NCI-H1930 (cell line): ENCODE measurements at places on chromosomes 13 and 19.

- no peak for DNase-seq
These were observed 291.0 kb downstream of the ENOX1 start for GRCh38 chr13:43495732-43496131.

- DNase-seq = peak; percentile 68
These were observed 63.4 kb upstream of the C1QTNF9B start for GRCh38 chr13:23960566-23961156.

DNA sequence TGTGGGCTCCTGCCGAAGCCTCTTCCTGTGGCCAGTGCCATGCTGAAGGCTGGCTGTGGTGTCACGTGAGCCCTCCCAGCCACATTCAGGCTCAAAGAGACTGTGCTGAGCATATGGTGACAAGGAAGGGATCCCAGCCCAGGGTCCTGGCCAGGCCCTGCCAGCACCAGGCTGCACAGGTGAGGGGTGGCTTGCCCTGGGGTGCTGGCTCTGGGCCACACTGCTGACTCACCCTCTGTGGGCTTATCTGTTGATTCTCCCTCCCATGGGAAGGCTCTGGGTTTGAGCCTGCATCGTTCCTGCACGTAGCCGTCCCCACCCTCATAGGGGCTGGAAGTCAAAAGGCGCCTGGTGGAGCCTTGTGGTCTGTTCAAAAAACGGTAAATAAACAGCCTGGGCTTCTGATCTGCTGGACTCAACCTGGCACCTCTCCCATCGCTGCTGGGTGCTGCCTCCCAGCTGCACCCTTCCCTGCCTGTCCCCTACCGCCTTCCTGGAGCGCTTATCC lies 31.1 kb downstream of the DNM2 start:
- DNase-seq = no peak

DNA sequence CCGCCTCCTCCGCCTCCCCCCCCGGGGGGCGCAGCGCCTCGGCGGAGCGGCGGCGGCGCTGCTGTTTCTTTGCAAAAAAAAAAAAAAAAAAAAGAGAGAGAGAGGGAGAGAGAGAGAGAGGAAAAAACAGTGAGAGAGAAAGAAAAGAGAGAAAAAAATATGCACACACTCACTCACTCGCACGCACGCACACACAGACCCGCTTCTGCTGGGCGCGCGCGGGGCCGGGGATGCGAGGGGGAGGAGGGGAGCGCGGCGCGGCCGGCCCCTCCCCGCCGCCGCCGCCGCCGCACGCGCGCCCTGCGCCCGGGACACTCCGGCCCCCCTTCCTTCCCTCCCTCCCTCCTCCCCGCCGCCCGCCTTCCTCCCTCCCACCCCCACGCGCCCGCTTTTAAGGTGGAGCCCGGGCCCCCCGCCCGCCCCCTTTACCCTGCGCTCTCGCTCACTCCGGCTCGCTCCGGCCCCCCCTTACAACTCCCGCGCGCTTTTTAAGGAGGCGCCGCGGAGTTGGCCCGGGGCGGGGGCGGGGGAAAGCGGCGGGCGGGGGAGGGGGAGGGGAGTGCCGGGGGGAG lies at the start of gene SAMD1:
Gene SAMD1, minus strand, starts transcription at position 243 of the 572 bp plus-strand sequence.
- DNase-seq = peak; percentile 83

DNA sequence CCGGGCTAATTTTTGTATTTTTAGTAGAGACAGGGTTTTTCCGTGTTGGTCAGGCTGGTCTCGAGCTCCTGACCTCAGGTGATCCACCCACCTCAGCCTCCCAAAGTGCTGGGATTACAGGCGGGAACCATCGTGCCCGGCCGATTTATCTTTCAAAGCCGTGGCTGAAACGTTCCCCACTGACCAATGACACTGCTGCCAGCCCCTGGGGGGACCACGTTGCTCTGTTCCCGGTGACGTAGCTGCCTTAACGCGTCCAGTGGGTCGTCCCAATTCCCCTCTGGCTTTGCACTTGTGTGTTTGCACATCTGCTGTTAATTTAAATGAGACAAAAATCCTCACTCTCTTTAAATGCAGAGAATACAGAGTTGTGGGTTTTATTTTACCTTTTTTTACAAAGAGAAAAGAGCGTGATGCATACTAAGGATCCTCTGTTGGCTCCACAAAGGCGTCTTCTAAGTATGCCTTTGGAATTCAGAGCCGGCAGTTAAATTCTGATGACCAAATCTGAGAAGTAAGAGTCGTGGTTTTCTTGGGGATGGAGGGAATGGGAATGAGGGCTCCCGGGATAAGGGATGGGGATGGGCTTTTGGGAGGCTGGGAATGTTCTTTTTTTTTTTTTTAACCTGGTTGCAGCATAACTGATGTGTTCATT lies 18.6 kb upstream of the LMTK3 start:
- no peak for DNase-seq

GRCh38 chr19:494171-495080 lies 1.9 kb upstream of the MADCAM1 start:
- DNase-seq = no peak

DNA sequence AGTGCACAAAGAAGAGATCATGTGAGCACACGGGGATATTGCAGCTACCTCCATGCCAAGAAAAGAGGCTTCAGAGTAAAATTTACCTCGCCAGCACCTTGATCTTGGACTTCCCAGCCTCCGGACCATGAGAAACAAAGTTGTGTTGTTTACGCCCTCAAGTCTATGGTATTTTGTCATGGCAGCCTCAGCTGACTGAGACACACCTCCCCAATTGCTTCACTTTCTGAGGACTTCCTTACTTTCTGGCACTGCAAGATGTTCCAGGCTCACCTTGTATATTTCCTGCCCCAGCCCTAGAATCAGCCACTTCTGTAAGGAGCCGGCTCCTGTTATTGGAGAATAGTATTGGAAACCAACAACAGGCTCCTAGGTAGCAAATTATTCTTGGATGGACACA lies 6.6 kb upstream of the CEBPG start:
- DNase-seq = no peak

GRCh38 chr13:30851697-30852096 lies 54.4 kb upstream of the MEDAG start:
- DNase-seq = no peak

DNA sequence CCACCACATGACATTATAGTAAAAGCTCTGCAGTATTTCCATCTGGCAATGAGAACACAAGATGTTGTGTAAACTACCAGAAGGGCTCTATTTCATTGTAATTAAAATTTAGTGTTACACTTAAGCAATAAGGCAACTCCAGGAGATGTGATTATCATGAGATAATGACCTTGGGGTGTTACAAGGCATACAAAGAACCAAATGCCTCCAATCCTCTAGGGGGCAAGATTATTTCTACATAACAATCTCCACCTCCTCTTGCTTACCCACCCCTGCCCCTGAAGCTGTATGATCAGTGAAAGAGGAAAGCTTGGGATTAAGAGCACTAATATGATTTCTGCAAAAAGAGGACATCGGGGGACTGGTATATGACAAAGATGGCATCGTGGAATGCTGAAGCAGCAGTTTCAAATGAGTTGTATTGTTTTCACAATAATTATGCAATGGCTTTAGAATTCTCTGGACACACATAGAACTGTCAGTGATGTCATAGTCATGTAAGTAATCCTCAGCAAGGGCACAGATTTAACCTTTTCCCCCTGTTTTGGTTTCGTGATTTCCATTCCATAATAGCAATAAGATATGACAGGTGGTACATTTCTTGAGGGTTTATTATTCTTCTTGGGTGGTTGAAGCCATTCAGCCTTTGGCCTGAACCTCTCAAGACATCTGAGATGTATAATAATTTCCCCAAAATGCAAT lies 295.3 kb downstream of the MZT1 start:
- DNase-seq = no peak

DNA sequence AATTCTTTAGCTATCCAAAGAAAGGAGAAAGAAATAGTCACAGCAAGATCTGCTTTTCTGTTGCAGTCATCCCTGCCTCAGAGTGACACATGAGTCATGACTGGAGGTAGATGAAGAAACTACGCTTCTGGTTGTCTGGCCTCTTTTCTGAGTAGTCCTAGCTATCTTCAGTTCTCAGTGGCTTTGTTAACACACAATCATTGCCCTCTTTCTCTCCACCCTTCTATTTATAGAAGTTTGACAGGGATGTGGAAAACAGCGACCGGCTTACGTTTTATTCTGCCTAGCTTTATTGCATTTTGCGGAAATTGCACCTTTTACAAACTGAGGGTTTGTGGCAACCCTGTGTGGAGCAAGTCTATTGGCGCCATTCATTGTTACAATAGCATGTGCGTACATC lies 26.7 kb downstream of the SPATA13 start:
- DNase-seq = no peak

- DNase-seq = peak; percentile 29
These were observed 14.6 kb upstream of the KCNN1 start for GRCh38 chr19:17951990-17952976.

DNA sequence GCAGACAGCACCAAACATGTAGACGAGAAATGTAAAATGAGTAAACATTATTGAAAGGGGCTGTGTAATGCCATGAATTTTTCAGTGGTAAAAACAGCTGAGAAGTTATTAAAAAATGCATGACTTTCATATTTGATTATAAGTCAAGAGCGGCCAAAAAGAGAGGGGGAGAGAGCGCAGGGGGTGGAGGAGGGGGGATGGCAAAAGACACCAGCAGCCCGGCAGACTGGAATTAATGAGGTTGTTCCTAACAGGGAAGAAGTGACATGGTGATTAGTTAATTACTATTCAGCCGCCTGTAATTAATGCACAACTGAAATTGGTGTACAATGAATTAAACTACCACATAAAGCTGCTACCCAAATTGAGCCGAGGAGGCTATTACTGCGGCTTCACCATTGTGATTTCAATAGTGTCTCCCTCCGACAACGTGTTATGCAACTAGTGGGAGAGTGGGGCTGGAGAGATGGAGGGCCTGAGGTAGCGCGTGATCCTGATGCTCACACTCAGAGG lies 89.1 kb upstream of the VSTM2B start:
- DNase-seq = no peak

DNA sequence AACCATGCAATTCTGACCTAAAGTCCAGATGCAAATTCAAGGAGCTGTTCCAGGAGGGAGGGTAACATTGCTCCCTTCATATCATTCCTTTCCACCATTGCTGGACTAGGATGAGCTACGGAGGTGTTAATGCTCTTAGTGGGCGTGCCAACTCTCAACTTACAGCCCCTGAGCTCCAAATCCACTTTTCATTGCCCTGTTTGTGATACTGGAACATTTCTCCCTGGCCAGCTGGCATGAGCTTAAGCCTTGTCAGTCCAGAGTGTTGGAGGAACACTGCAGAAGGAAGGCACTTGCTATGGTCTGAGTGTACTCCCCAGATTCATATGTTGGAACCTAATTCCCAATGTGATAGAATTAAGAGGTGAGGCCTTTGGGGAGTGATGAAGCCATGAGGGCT lies 70.4 kb upstream of the FARP1 start:
- no peak for DNase-seq

DNA sequence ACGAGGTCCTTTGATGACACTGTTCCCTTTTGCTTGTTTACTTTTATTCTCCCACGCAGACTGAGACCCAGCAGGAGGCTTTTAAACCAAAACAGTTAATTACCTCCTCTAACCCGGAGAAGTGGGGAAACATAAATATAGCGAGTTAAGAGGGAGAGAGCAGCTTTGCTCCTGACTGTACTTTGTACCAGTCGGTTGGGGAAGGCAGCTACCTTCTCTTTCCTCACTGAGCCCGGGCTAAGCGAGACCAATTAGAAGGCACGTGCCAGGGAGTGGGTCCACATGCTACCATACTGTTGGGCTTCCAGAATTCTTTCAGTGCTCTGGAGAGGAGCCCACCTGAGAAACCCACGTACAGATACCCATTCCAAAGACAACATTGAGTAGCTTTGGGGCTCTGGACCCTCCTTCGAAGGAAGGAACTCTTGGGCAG lies 124.2 kb downstream of the ZIC5 start:
- no peak for DNase-seq

DNA sequence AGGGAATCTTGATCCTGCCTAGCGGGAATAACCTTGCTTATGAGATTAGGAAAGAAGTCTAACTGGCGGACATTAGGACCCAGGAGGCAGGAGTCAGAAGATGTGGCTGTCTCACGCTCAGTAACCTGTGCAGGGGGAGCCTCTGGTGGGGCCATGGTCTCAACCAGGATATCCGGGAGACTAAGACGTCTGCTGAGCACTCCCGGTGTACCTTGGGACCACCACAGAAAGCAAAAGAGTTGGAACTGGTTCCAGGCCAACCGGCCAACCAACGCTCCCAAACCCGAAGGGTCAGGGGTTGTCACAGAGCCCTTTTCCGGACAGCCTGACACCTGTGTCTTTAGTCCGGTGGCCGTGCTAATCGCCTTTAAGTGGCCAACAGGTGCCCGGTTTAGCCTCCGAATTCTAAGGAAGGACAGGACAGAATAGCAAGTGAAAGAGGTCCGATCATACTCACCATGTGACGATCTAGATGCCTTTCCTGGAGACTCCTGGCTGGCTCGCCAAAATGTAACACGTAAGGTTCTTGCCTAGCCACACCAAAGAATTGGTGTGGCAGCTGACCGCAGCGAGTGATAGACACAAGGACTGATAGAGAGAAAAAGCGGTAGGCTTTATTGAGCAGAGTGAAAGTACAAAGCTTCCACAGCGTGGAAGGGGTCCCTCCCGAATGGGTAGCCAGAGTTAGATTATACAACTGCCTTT lies 103.9 kb upstream of the DIAPH3 start:
- peak; percentile 55 for DNase-seq

GRCh38 chr19:55452749-55453346 lies 8.6 kb downstream of the ISOC2 start:
- DNase-seq = peak; percentile 94

DNA sequence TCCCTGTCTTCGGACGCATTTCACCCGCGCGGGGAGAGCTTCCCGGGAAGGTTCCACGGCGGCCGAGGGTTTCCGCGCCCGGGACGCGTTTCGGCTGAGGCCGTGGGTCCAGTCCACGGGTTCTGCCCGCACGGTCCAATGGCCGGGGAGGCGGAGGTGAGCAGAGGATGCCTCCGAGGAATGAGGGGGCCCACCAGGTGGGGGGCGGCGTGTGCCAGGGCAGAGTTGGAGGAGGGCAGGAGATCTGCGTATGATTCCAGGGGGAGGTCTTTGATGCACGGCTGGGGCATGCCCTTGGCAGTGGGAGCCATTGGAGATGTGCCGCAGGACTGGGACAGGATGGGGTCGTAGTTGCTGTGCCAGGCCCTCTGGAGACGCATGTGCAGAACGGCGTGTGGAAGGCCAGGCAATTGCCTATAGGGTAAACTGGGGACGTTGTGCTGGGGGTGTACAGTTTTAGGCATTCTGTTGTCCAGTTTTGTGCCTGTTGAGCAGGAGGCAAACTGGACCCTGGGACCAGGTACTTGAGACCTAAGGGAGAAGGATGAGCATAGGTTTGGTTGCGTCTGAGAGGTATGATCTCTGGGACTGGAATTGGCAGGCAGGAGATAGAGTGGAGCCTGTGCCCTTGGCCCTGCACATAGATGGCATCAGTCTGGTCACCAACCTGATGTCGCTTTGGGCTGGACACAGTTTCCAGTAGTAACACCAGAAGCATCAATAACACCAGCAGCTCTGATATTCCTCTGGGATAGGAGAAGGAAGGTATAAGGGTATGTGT lies 751 bp downstream of the ZNF584 start:
- peak; percentile 27 for DNase-seq

- DNase-seq = no peak
These were observed 10.7 kb downstream of the PTPRH start for GRCh38 chr19:55198651-55199050.

- DNase-seq = no peak
These were observed 127.1 kb upstream of the SPACA7 start for GRCh38 chr13:112248862-112249592.

- DNase-seq = no peak
These were observed 713 bp downstream of the KRI1 start for GRCh38 chr19:10565028-10565566.

GRCh38 chr13:31468114-31468902 lies 268.5 kb downstream of the B3GLCT start:
- no peak for DNase-seq

GRCh38 chr19:13396250-13397080 lies 109.8 kb downstream of the CACNA1A start:
- peak; percentile 9 for DNase-seq

- DNase-seq = no peak
These were observed 111.3 kb upstream of the EDNRB start for GRCh38 chr13:78029901-78030300.
